ENCODE measurements at places on chromosomes 12 and 14.

DNA sequence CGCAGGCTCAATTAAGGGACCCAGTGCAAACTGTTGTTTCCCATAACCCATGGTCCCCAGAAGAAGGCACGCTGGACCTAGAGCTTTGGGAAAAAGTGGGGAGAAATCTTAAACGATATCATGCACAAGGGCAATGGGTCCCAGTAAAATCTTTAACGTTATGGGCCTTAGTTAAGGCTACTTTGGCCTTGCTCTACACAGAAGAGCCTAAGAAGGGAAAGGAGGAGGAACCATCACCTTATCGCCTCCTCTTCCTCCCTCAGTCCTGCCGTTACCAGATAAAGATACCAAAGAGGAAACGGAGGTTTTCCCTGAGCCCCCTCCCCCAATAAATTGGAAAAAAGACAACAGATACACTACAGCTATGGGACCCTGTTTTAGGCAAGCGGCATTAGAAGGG lies 116.9 kb downstream of the PPHLN1 start:
- no peak overlapping the region for H3K4me3 ChIP-seq
- H3K27me3 ChIP-seq: no peaks in the 10 kb centered on the region
- H3K4me1 ChIP-seq: no peaks in the 10 kb centered on the region
- H3K27ac ChIP-seq: no peak overlapping the region
- peaks cover 17% of the 10 kb centered on the region for H3K36me3 ChIP-seq
- DNase-seq: no peak

- no peak overlapping the region for H3K4me3 ChIP-seq
- no peak for DNase-seq
- no peaks in the 10 kb centered on the region for H3K36me3 ChIP-seq
- H3K4me1 ChIP-seq: peaks cover 2% of the 10 kb centered on the region
- H3K27me3 ChIP-seq: no peaks in the 10 kb centered on the region
These were observed 162.7 kb upstream of the CNOT2 start for GRCh38 chr12:70080566-70080965.

DNA sequence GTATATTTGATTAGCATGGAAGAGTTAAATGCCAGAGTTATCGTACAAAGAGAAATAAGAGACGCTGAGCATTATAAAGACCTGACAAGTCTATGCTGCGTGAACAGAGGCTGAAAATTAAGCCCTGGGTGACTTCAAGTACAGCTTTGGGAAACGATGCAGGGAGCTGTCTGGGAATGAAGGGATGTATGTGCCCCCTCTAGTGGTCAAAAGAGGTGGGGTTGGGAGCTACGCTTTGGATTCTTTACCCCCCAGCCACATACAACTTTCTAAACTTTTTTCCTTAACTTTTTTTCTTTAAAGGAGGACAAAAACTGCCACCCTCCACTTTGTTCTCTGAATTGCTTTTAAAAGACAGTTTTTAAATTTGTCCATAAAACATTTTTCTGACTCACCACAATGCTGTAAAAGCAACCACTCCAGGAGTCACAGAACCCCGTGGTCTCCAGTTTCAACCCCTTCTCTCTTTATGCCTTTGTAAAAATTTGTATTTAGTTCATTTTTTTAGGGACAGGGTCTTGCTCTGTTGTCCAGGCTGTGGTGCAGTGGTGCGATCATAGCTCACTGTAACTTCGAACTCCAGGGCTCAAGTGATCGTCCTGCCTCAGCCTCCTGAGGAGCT lies 59.4 kb downstream of the ZNF664 start:
- peaks cover 5% of the 10 kb centered on the region for H3K4me1 ChIP-seq
- no peak for DNase-seq
- no peak overlapping the region for H3K4me3 ChIP-seq

DNA sequence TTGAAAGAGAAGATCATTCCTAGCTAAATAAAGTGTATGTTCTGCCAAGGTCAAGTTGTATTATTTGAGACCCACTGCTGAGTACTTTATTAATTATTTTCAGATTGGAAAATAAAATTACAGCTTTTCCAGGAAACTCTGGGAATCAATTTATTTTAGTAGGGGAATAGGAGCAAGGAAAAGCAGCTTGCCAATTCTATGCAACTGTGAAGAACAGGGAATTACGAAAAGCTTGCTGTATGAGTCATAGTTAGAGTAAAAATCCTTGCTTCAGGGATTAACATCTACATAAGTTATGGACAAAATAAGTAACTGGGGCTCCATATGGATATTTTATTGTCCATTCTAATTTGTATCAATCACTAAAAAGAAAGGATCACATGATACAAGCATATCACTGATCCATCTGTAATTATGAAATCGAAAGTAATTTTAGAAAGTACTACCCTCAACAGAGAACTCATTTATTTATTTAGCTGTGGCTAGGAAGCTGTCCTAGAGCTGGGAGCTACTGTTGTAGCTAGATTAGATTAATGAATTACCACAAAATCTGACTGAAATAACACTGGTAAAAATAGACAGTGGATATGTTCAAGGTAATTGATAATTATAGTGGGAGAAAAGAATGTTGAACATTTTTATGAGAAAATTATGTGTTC lies 303.5 kb upstream of the NPAS3 start:
- H3K4me3 ChIP-seq: no peak overlapping the region
- H3K4me1 ChIP-seq: no peaks in the 10 kb centered on the region
- H3K27me3 ChIP-seq: no peaks in the 10 kb centered on the region
- no peaks in the 10 kb centered on the region for H3K36me3 ChIP-seq

- H3K27me3 ChIP-seq: no peaks in the 10 kb centered on the region
- DNase-seq: no peak
These were observed 754 bp downstream of the ZNF605 start for GRCh38 chr12:132955094-132956010.

DNA sequence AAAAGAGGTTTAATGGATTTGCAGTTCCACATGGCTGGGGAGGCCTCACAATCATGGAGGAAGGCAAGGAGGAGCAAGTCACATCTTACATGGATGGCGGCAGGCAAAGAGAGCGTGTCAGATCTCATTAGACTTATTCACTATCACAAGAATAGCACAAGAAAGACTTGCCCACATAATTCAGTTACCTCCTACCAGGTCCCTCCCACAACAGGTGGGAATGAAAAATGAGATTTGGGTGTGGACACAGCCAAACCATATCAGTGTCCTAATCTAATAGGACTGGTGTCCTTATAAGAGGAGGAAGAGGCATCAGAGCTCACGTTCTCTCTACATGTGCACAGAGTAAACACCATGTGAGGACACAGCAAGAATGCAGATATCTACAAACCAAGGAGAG lies 25.9 kb downstream of the DYRK2 start:
- peaks cover 2% of the 10 kb centered on the region for H3K36me3 ChIP-seq
- no peak overlapping the region for H3K4me3 ChIP-seq
- no peak for DNase-seq
- H3K4me1 ChIP-seq: peaks cover 13% of the 10 kb centered on the region
